CD4-positive, alpha-beta T cell treated with Interleukin-2 at 100 ng/mL for 4 hours (primary cell): ENCODE measurements at places on chromosomes 11 and 22.

GRCh38 chr11:82539669-82540068 is 194.0 kb downstream of the FAM181B start:
- no peak for DNase-seq

DNA sequence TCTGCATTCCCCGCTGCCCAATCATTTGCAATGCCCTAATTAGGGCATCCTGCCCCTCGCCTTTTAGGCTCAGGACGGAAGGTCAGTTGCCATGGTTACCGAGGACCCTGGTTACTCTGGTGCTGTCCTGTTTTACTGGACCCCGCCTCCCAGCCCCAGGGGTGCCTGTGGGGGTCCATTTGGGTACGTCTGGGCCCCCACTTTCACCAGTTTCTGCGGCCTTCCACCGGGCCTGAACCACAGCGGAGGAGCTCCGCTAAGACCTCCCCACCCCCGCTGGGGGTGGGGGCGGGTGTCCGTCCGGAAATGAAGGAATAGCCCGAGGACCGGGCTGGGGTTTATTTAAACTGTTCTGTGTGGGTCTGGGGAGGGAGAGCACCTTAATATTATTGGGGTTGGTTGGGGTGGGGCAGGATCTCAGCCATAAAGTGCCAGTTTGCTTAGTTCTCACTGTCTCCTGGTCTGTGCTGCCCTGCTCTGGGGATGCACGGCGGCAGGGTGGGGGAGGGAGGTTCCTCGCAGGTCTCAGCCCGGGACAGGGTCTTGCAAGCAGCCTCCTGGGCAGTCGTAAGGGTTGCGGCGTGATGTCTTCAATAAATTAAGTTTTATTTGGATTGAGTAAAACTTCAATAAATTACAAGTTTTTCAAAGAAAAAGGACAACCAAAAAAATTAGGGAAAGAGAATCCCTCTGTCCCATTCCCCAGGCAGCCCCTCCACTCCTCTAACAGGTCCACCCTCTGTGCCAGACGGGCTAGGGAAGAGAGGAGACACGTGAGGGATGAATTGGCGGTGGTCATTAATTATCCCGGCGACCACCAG is 5.3 kb downstream of the PHOX2A start:
- DNase-seq: no peak

- DNase-seq: no peak
These were observed 29.2 kb downstream of the USP35 start for GRCh38 chr11:78217650-78218541.

- no peak for DNase-seq
These were observed 621.1 kb downstream of the OPCML start for GRCh38 chr11:132911186-132911585.

DNA sequence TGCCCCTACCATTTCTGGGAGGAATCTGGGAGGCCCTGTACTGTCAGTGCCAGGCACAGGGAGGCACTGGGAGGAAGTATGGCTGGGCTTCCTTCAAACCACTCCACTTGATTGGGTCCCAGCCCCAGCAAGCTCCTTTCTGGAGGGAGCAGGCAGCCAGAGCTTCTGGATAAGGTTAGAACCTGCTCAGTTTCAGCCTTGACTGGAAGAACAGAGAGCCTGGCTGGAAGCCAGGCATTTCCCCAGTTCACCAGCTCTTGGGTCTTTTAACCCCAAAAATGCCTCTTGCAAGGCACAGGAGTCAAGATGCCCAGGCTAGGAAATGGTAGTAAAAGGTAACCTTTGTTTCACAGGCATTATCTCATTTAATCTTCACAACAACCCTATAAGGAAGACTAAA is 9.0 kb upstream of the KCTD14 start:
- DNase-seq: no peak

GRCh38 chr11:67648140-67648795 is 2.3 kb downstream of the ACY3 start:
- peak; percentile 52 for DNase-seq

- no peak for DNase-seq
These were observed 525 bp downstream of the CSDC2 start for GRCh38 chr22:41561335-41561734.

GRCh38 chr11:111449696-111450479 is 62.3 kb downstream of the BTG4 start:
- DNase-seq: no peak

DNA sequence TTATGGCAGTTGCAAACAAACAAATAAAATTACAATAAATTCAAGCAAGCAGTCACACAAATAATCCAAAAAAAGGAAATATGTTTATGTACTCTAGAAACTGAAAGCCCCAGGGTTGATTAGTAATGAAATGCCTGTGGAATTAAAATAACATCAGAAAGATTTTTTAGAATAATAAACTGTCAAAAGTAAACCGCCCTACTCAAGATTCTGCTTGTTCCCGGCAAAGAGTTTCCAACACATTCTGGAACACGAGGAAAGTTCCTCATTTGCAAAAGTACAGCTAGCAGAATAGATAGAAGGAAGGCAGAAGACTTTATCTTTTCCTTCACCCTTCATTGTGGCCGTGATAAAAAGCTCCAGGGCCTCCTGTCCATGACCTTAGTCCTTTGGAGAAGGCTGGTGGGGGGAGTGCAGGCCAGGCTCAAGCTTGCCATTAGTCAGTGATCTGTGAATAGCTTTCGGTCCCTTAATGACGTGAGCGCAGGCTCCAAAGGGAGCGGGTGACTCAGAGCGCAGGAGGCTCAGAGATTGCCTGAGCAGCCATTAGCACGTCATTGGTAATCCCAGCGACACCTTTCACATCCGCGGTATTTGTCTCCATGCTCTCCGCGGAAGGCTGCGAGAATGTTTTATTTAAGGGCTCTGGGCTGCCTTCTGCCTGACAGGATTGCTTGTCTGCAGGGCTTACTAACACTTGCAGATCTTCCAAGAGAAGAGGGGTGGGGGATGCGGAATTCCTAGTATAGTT is 458.3 kb downstream of the METTL15 start:
- DNase-seq: no peak

DNA sequence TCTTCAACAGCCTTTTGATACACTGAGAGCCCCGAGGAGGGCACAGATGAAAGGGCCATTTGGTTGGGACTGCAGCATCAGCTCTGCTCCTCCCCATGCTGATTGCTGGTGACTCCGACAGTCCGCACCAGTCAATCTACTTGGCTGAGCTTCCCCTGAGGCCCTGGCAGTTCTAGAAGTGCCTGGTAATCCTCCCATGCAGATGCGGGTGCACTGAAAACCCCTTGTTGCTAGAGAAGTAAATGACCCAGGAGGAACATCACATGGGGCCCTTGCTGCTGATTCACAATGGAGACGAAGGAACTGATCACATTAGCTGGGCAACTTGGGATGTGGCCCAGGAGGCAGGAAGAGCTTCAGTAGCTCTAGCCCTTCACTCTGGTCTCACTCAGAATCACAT is 35.2 kb upstream of the RIC3 start:
- DNase-seq: no peak

DNA sequence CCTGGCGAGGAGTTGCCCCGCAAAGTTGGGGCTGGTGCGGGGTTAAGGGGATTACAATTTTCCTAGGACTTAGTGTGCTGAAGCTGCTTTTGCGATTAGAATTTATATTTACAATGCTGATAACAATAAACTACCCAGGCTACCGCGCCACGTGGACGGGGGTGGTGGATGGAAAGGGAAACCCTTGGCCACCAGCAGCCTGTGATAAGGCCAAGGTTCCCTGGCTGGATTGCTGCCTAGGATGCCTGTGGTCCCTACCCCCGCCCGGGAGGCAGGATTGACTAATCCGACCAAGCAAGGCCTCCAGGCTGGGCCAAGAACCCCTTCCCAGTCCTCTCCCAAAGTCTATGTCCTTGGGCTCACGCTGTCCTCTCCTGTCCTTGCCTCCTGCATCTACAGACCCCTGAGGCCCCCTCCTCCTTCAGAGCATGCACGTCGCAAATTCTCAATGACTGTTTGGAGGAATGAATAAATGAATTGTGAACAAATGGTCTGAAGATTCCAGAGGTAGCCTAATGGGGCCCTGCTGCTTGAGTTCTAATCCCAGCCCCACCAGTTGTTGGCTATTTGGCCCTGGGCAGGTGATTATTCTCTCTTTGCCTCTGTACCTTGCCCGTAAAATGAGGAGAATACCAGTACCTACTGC is 7.6 kb upstream of the CHKA start:
- no peak for DNase-seq

DNA sequence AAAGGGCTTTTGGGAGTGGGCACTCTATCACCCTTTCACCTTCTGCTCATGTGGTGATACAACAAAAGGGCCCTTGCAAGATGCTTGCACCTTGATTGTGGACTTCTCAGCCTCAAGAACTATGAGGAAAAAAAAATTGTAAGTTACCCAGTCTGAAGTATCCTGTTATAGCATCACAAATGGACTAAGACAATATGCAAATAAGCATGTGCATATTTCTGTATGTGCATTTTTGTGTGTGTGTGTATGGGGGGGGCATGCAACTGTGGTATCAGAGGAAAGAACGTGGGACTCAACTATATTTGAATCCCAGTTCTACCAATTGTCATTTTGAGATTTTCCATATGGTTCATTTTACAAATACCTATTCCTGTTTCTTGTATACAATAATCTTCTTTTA is 10.9 kb downstream of the JRKL start:
- no peak for DNase-seq

DNA sequence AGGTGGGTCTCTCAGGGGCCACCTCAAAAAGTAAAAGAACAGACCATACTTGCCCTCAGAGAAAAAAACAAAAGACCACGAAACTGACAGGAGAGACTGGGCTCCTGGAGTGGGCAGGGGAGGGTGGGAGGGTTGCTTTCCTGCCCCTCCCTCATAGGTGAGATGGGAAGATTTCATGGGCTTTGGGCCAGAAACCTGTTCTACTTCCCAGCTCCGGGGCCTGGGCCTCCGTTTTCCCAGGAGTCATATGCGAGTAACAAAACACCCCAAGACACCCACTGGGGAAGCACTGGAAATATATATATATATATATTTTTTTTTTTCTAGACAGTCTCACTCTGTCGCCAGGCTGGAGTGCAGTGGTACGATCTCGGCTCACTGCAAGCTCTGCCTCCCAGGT is 31.6 kb downstream of the TTLL1 start:
- DNase-seq: no peak

DNA sequence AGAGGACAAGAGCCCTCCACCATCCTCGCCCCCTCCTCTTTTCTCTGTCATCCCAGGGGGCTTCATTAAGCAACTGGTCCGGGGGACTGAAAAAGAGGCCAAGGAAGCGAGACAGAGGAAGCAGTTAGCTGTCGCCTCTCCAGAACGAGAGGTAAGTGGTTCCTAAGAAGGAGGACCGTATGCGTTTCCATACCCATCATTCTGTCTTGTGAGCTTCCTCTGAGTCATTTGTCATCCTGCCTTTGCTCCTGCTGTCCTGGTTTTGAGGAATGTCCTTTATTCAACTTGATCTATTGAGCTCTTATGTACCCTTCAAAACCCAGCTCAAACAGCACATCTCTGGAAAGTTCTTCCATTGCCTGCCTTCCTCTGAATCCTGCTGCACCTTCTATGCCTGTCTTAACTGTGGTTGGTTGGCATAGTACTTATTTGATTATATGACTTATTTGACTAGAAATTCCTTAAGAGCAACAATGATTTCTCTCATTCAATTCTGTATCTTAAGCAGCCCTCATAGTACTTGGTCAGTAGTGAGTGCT is 21.3 kb downstream of the MYO18B start:
- DNase-seq: no peak

DNA sequence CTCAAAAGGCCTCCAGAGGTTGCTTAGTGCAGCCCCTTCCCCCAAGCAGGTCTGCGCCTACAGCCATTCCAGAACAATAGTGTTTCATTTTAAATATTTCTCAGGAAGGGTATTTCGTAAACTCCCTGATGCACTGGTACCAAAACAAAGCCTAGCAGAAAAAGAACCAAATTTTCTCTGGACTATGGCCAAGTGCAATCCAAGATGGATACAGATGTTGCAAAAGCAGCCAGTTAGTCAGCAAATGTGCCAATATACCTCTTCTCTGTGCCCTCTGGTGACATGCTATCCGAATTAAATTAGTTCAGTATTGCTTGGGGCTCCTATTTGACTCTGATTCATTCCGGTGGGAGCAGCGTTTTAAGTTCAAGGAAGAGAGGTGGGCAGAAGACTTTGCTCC is 247.8 kb downstream of the NTM start:
- no peak for DNase-seq

- no peak for DNase-seq
These were observed 18.9 kb upstream of the FIBIN start for GRCh38 chr11:26974996-26975395.

DNA sequence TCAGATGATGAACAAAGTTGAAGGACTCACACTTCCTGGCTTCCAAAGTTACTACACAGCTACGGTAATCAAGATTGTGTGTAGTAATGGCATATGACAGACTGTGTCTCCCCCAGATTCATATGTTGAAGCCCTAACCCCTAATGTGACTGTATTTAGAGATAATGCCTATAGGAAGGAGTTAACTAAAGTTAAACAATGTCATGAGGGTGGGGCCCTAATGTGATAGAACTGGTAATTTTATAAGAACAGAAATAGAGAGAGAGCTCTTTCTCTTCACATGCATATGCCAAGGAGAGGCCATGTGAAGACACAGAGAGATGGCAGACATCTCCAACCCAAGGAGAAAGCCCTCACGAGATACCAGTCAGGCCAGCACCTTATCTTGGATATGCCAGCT is 8.0 kb downstream of the AAMDC start:
- DNase-seq: no peak

DNA sequence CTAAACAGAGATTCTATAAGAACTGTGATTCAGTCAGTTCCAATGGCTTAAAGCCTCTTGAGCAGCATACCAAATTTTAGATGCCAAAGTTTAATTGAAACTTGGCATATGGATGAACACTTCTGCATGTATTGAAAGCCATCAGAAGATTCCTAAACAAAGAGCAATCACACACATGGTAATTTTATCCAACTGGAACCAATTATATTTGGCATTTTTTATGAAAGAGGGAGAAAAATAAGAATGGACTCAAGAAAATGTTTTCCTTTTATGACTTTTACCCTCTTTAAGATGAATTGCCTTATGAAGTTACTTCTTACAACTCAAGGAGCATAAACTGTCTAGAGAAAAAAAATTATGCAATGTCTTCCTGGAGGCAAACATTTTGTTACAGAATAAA is 7.4 kb downstream of the TRPC6 start:
- no peak for DNase-seq

DNA sequence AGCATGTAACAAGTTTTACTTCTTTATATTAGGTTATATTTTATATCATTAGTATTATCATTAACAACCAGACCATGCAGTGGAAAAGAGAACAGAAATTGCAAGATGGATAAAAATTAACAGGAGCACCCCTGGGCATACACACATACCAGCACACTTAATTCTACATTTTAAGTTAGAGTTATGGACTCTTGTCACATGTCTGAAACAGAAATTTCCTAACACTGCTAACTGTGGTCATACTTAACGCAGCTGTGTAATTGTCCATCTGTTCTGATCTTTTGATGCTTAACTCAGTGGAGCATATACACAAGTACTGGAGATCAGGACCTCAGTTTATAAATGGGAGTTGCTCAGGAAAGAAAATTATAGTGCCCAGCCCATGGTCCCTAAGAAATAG is 358 bp downstream of the OR52H1 start:
- DNase-seq: no peak

- DNase-seq: no peak
These were observed 59.1 kb upstream of the SLC22A12 start for GRCh38 chr11:64531906-64532312.

- no peak for DNase-seq
These were observed 475.1 kb upstream of the CNTN5 start for GRCh38 chr11:98545544-98546175.

- no peak for DNase-seq
These were observed 146.1 kb upstream of the C11orf87 start for GRCh38 chr11:109275931-109276330.

- DNase-seq: no peak
These were observed 32.6 kb upstream of the PRAME start for GRCh38 chr22:22591348-22592299.

GRCh38 chr11:30017445-30017895 is 640 bp upstream of the KCNA4 start:
- no peak for DNase-seq
